ENCODE measurements at places on chromosomes 6 and 20.

- no peak for DNase-seq
These were observed 736.9 kb upstream of the MARCKS start for GRCh38 chr6:113120224-113120581.

DNA sequence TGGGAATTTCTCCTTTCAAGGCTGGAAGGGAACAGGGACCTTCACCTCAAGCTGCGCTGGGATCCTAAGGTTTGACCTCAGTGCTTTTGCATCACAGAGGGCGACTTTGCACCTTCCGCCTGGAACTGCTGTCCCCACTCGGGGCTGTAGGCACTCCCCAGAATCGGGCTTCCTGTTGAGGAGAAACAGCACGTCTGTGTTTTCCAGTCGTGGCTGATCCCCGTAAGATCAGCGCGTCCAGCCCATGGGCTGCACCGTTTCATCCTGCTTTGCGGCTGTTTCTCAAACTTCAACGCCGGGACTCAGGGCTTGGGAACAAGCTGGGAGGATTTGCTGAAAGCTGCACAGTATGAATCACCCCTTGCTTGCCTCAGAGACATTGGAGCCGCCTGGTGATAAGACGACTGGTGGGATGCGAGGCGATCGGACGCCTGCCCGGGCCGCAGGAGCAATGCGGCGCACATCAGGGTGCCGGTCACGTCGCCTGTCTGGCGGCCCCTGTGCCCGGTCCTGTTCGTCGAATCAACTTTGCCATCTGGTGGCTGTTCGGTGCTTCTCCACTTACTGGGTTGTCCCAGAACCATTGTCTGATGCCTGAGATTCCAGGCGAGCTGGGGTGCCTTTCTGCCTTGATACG lies 53.6 kb upstream of the FRMD1 start:
- DNase-seq: no peak

DNA sequence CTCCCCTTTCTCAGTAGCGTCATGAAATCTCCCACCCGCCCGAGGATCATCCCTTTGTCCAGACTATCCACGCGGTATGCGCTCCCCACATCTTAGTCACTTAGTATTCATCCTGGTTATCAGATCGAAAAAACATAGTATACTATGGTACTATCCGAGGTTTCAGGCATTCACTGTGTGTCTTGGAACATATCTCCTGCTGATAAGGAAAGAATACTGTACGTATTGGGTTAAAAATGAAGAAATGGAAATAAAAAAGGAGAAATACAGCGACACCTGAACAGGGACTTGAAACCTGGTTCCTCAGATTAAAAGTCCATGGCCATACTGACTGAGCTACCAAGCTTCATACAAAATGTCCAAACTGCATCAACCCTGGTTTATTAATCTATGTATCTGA lies 14.0 kb downstream of the HMGN4 start:
- DNase-seq: no peak

GRCh38 chr6:158764183-158764849 lies 54.9 kb downstream of the EZR start:
- no peak for DNase-seq
